ENCODE measurements at places on chromosomes 6 and 20.

- DNase-seq, result no peak
Measured at GRCh38 chr6:116106146-116106545, 5.5 kb downstream of the NT5DC1 start.

DNA sequence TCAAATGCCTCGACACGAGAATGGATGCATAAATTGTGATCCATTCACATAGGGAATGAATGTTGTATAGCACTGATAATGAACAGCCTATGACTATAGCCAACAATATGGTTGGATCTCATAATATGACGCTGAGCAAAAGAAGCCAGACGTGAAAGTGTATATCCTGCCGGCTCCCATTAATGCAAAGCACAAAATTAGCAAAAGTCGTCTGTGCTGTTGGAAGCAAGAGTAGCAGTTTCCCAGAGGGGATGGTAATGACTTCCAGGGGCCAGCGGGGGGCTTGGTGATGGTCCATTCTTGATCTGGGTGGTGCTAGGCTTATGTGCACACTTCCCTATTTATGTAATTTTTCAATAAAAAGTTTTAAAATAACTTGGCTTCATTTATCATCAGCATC is 1.0 kb upstream of the TAGAP start:
- no peak for DNase-seq

DNA sequence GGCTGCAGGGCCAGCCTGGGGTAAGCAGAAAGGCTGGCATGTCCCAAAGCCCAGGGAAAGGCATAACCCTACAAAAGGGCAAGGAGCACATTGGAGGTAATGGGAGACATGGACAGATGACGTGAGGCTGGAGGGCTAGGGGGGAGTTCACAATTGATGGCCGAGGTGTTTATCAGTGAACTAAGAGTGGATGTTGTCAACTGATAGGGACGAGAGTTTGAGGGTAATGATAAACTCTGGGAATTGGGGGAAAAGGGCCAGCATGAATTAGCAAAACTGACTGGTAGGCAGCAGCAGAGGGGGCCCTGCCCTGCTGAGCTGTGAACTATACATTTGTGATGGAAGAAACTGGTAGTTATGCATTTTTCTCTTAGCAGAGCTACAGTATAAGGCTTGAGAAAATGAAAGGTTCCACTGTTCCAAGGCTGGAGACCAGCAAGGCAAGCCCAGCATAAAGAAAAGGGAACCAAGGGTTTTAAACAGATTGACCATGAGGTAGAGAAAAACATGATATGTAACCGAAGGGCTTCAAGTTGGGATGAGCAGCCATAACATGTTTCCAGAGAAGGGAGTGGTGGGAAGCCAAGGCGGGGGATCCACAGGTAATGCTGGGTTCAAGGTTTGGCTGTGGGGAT is 98.1 kb upstream of the MLN start:
- no peak for DNase-seq

DNA sequence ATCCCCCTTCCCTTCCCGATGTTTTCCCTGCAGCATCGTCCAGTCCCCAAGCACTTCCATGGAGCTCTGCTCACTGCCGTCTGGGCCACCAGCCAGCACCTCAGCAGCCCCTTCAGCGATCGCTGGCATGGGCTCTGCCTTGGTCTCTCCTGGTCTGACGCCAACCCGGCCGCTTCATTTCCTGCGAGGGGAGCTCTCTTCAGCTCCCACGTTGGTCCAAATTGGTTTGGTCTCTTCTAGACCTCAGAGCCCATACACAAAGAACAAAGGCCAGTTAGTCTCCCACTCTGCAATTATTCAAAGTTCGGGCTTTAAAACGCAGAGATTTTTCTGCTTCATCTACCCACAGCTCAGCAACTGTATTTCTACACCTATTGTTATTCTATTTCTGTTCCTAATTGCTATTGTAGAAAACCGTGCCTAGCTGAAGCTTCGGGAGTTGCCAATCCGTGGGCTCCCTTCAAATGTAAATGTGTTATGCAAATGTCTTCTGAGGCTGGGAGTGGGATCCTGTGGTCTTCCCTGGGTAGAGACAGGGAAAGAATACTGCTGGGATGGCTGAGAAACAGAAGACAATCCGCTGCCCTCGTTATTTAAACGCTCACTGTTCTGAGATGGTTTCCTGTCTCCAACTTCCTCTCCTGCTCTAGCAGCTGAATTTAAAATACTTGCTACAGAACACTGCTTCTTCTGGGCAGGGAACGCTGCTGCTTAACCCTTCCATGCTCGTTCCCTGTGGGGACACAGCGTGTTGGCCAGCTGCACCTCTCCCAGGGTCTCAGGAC is 154.2 kb upstream of the QKI start:
- DNase-seq, result no peak

- DNase-seq, result no peak
Measured at GRCh38 chr6:26053992-26054780, 33.0 kb upstream of the HFE start.

DNA sequence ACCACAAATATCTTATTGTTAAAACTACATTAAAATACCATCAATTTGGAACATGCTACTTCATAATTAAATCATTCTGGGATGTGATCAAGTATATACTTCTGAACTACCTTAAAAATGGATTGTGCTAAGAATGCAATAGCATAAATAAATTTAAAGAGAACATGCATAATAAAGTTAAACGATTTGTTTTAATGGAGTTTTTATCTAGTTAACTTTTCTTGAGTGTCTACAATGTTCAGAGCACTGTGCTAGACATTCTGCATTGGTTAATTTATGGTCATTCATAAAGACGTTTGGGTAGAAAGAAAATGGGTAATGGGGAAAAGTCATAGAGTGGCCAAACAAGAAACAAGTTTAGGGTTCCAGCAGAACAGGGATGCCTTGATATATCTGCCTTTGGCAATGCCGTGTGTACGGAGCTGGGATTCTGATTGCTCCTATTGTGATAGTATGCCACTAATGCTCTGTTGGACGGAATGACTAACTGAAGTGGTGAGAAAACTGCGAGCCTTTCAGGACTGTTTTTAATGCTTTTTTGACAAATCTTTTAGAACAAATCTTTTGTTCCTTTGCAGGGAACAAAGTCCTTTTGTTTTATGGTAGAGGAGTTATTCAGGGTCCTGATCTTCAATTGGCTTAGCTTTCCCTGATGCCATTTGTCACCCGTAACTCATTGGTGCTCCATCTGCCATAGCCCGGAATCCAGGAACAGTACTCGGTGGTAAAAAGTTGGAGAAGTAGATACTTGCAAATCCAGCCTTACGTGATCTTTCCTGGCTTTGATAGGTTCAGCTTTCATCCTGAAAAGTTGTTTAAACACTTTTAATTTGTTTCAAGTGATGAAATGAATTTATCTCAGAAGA is 162.6 kb downstream of the BCKDHB start:
- DNase-seq, result no peak

GRCh38 chr6:119890470-119890869 is 540.9 kb upstream of the MAN1A1 start:
- DNase-seq, result no peak

- no peak for DNase-seq
Measured at GRCh38 chr6:43185391-43185985, 3.5 kb downstream of the CUL9 start.

GRCh38 chr6:104887350-104887749 is 27.6 kb upstream of the HACE1 start:
- DNase-seq, result no peak

DNA sequence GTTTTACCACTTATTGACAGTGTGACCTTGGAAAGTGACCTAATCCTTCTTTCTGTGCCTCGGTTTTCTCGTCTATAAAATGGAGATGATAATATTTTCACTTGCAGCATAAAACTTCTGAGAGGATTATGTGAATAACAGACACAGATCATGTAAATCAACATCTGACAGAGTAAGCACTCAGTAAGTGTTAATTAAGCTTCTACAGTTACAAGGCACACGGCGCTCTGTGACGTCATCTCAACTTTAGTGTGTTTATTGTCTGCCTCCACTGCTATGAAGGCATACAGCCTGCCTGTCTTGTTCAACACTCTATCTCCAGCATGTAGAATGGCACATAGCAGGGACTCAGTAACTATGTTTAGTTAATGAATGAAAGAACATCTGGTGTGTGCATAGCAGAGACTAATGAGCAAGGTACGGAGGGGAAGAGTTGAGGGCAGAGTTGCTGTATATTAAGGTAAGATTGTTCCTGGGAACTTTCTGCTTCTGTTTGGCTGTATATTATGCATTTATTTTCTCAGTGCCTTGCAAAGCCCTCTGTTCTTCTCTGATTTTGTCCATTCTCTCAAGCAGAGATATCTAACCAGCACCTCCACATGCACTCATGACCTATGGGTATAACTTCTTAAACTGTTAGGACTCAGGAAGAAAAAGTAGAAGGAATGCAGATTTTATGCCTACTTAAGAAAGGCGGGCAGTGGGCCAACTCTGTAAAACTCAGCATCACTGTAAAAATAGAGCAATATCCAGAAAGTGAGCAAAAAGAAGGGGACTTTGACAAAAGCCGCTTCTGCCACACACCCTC is 66.4 kb upstream of the STMND1 start:
- no peak for DNase-seq

DNA sequence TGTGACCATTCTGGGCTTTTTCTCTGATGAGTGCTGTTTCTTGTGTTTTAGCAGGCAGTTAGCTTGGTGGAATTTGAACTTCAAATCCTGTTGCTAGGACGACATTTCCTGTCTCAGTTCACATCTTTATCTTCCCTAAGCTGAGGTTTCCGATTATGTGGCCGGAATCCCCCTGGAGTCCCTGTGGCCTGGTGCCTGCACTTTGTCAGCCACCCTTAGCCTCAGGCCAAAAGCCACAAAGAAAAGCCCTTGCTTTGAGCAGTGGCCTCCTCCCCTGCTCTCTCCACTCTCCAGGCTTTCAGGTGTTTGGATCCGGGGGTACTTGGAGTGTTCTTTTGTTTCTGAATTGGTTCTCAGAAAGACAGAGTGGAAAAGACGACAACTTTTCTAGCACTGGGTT is 59.9 kb upstream of the PMEPA1 start:
- DNase-seq, result no peak

DNA sequence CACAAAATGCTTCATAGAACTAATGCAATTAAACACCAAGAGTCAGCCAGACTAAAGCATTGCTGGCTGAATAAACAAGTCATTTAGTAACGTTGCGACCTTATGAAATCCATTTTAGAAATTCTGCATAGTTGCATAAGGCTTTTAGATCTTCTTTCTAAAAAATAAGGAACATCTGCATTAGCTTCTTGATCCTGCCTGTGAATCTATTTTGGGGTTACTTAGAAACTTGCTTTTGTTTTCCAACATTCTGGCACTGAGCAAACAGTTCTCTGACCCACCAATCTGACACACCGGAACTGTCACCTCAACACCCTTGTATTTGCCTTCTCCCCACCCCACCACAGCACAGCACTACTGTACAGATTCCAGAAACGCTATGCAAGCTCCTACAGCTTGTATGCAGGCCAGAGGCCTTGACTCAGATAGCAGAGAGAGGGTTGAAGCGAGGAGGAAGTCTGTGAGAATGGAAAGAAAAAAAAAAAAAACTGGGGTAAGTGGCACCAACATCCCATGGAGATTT is 55.0 kb downstream of the KIF13A start:
- no peak for DNase-seq

DNA sequence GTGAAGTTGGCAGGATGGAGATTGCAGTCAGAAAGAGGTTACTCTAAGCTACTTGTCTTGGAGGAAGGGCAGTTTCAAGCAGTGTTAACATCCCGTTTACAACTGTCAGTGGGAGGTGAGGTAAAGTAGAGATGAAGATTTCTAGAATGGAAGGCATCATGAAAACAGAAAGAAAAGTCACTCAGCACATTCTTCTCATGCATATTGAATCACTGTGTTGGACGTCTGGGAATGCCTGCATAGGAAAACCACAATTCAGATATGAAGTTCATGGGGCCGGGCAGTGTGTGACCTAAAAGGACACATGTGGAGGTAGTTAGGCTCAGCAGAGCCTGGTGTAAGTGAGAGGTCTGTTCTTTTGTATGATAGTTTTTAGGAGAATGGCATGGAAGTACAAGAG is 73.5 kb upstream of the LAMP5 start:
- DNase-seq, result no peak

DNA sequence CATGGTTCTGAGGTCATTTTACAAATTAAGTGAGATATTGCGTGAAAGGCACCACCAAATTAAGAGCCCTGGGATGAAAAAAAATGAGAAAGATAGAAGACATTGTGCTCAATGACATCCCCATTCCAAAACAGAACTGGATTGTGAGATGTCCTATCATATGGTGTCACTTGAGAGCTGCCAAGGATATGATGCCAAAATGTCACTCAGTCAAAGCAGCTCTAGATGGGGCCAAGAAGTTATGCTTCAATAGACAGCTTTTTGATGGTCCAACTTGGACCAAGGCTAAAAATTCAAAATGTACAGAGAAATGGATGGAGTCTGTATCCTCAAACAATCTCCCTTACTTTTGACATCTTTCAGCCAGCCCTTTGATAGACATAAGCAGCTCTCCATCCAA is 180.8 kb downstream of the UST start:
- DNase-seq, result no peak

- DNase-seq, result no peak
Measured at GRCh38 chr6:149852881-149853280, 11.3 kb downstream of the LRP11 start.

- no peak for DNase-seq
Measured at GRCh38 chr6:122740091-122740490, 39.4 kb upstream of the FABP7 start.

DNA sequence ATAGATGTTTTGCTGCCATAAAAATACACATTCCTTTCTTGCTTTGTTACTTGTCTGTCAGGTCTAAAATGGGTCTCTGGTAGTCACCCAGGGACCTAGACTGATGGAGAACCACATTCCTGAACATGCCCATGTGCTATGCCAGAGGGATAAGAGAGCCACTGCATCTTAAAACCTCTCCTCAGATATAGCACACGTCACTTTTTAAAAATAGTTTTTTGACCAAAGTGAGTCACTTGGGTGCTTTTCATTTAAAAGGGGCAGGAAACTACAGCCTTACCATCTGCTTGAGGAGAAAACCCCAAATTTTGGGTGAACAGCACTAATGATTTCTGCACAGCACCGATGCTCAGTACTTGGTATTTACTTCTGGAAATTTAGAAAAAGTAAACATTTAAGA is 197.8 kb downstream of the OGFRL1 start:
- DNase-seq, result no peak

- DNase-seq, result no peak
Measured at GRCh38 chr20:40339661-40340449, 349.2 kb downstream of the MAFB start.

GRCh38 chr6:42929821-42930360 is 611 bp downstream of the CNPY3 start:
- DNase-seq, result no peak

GRCh38 chr20:50172347-50173013 is 18.1 kb upstream of the CEBPB start:
- no peak for DNase-seq

DNA sequence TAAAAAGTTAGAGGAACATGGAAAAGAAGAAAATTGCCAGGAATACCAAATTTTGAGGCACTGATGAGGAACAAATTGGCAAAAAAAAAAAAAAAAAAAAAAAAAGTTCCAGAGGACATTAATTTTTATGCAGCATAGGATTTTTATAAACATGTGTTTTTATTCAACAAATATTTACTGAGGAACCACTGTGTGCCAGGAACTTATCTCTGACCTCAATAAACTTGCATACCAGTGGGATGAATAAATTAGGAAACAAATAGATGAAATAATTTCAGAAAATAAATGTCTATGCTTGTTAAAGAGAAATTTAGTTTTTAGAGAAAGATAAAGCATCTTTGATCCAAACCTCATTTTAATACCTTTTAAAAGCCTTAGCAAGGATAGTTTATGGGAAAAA is 175.1 kb downstream of the PDE10A start:
- no peak for DNase-seq

- no peak for DNase-seq
Measured at GRCh38 chr20:19969507-19970255, 47.5 kb upstream of the NAA20 start.

GRCh38 chr6:99091985-99092384 is 144.2 kb upstream of the FBXL4 start:
- DNase-seq, result no peak

Measured in cortex of kidney (tissue), 1 donor.